ENCODE measurements at places on chromosomes 13 and 19.

DNA sequence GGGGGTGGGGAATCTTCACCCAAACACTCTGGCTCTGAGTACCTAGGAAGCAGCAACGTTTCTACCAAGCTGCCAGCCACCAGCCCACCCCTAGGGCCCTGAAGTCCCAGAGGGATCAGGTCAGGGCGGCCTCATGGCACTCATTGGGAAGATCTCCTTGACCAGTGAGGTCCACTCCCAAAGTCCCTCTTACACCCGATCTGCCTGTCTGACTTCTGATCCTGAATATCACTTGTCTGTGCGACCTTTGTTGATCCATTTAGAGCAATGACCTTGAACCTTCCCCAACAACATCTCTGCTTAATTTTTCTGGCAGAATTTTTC, 2.1 kb upstream of the GNA15 start:
- DNase-seq: no peak

DNA sequence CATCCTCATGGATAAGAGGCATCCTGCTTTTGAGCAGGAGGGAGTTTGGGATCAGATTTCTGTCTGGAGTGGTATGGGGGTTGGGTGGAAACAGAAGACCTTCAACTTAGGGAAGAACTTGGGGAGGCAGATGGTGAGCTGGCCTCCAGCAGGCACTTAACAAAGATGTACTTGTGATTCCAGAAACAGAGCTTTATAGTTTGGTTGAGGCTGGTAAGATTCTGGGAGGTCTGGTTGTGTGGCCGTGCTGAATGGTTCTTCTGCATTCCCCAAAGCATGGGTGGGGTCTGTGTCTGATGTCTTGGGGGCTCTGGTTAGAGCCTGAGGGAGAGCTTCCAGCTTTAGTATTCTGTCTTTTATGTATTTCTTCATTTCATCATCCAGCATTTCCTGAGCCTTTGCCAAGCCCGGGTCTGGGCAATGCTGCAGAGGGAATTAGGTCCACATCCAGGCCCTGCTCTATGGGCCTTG, 4.8 kb downstream of the MEGF8 start:
- no peak for DNase-seq

GRCh38 chr13:39123578-39123977, 85.3 kb downstream of the NHLRC3 start:
- DNase-seq: no peak

- DNase-seq: no peak
Measured at GRCh38 chr13:33908116-33908515, 90.2 kb downstream of the RFC3 start.

- no peak for DNase-seq
Measured at GRCh38 chr19:3608750-3609322, 2.2 kb upstream of the TBXA2R start.

- DNase-seq: no peak
Measured at GRCh38 chr19:30310602-30311263, 61.5 kb upstream of the ZNF536 start.

DNA sequence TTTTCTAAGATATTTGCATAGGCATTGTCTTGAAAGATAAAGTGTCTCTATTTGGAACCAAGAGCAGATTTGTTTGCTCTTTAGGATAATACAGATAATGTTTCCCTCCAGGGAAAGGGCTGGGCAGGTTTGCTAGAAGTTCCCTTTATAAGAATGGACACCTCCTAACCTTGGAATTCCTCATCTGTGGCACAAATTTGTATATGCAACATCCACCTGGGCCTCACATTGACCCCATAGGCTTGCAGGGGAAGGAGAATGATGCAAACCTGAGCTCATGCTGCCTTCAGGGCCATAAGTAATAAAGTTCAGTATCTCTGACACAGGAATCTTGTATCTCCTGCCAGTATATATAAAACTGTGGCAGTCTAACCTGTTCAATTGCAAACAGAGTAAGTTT, 508.4 kb upstream of the MIR17HG start:
- no peak for DNase-seq

DNA sequence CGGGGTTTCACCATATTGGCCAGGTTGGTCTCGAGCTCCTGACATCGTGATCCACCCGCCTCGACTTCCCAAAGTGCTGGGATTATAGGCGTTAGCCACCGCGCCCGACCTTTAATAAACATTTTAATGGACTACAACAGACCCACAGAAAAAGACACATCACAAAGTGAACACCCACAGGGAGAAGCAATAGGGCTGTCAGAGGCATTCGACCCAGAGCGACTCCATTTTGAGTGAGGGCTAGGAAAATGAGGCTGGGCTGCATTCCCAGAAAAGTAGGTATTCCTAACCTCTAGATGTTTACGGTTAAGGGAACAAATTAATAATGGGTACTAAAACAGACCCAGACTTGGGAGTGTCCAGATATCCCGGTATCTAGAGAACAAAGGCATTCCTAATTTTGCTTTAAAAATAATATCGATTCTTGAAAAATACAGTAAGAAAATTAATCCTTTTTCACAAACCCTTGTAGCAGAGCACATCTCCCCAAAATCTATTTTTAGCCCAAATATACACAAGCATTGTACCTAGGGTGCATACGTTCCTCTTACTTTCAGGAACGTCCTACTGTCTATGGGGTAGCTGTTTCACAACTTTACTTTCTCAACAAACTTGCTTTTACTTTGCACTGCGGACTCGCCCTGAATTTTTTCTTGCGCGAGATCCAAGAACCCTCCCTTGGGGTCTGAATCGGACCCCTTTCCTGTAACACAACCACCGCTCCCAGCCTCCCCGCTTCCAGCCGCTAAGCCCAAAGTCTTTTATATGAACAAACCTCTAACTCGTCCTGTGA, 811 bp upstream of the ZNF8 start:
- DNase-seq: no peak

DNA sequence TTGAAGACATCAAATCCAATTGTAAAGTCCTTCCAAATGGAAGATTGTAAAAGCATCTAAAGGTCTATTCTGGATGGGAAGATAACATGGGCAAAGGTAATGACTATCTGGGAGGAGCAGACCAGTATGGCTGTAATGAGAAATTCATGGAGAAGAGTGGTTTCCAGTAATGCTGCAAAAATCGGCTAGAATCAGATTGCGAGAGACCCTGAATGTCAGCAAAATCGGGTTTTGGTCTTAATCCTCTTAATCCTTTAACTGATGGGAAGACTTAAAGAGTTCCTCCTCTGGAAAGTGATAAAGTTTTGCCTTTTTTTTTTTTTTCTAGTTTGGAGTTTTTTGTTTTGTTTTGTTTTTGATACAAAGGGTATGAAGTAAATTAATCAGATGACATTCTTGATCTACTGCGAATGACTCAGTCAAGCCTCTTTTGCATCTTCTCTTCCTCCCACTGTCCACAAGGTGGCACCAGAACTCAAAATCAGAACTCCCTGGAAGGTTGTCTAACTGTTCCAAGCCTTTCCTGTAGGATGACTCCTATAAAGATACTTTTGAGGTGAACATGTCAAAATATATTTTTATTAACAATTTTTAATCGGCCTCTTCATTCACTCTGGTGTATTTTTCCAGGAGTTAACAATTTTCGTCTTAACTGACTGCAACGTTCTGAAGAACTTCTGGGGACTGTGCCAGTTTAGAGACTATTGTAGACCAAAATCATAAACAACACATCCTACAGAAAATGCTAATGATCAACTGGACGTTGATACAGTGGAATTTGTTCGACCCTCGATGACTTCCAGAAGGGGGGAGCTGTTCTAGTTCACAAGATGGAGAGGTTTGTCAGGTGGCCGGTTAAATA, 213.3 kb upstream of the MIR17HG start:
- no peak for DNase-seq

GRCh38 chr13:27383104-27383921, 41.1 kb upstream of the GTF3A start:
- no peak for DNase-seq

- DNase-seq: no peak
Measured at GRCh38 chr13:45206340-45206739, 5.5 kb upstream of the KCTD4 start.

DNA sequence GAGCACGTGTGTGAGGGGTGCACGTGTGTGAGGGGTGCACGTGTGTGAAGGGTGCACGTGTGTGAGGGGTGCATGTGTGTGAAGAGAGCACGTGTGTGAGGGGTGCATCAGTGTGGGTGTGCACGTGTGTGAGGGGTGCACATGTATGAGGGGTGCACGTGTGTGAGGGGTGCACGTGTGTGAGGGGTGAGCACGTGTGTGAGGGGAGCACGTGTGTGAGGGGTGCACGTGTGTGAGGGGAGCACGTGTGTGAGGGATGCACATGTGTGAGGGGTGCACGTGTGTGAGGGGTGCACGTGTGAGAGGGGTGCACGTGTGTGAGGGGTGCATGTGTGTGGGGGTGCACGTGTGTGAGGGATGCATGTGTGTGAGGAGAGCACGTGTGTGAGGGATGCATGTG, 15.7 kb downstream of the RASA3 start:
- DNase-seq: no peak

DNA sequence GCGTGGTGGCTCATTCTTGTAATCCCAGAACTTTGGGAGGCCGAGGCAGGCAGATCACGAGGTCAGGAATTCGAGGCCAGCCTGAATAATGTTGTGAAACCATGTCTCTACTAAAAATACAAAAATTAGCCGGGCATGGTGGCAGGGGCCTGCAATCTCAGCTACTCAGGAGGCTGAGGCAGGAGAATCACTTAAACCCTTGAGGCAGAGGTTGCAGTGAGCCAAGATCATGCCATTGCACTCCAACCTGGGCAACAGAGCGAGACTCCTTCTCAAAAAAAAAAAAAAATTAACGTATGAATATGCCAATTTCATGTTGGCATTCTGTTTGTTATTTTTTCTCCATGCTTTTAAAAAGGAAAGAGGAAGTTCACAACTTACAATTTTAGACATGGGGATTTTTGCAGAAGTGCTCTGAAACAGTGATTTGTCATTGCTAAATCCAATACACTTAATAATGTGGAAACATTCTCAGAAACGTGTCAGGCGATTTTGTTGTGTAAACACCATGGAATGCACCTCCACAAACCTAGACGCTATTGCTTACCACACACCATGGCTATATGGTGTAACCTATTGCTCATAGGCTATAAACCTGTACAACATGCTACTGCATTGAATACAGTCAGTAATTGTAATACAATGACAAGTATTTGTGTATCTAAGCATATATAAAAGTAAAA, 115.9 kb upstream of the PCDH20 start:
- DNase-seq: no peak

DNA sequence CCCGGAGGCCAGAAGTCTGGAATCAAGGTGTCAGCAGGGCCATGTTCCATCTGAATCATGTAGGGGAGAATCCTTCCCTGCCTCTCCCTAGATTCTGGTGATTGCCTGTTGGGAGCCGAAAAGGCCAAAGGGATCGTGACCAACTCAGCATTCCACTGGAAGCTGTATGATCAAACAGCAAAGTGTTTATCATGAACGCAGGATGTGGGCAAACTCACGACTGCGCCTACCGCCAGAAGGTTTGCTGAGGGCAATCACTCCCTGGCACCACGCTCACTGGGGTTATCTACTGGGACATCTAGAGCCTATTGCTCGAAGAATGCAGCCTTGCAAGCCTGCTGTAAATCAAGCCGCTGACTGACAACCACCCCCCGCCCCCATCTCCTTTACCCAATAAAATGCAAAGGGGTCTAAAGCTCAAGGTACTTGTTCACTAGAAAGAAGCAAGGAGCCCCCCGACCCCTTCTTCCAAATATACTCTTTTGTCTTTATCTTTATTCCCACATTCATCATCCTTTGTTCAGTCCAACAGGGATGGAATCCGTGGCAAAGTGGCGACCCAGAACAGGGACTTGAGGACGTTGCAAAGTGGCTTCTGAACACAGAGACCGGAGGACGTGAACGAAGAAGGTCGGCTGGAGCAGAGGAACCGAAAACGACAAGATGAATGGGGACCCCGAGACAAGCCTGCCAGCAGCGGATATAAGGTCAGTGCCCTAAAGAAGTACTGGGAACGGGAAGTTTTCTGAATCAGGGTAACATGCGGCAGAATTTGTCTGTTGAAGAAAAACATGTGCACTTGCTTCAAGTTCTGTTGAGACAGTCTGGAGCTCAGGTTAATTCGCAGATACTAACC, 16.8 kb downstream of the CLEC4M start:
- DNase-seq: no peak

DNA sequence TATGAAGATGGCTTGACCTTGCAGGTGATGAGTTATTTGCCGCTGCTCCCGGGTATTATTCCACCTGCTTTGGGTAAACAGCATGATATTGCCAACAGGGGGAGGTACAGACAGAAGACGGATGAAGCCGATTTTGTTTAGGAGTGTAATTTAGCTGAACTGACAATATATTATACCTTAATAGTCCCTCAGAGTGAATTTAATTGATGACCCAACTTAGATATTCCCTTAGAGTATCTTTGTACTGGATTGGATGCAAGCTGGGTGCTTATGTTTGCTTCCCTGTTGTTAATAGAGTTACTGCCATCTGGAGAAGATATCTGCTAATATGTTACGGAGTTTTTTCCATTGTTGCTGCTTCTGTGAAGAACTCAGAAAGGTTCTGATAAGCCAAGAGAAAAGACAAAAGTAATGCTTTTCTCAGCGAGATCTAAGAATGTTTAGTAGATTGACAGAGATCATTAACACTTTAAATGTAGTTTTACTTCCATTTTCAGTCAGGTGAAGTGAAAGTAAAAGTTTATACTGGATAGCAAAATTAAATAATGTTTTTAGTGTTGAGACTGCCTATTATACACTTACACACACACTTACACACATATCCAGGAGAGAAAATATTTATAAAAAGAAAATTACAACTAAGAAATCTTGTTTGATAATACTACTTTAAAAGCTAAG, 2220.8 kb upstream of the PCDH20 start:
- DNase-seq: no peak
